IMR-90 (cell line): ENCODE measurements at places on chromosomes 5 and 9. TPM values are rescaled to one million over a fixed set of nuclear protein-coding genes. Genes with fewer than 3 reads are reported as not detected.

DNA sequence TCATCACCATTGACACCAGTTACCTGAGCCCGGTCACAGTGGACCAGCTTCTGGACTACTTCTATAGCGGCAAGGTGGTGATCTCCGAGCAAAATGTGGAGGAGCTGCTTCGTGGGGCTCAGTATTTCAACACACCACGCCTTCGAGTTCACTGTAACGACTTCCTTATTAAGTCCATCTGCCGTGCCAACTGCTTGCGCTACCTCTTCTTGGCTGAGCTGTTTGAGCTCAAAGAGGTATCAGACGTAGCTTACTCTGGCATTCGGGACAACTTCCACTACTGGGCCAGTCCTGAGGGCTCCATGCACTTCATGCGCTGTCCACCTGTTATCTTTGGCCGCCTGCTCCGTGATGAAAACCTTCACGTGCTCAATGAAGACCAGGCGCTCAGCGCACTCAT is 520 bp downstream of the CCIN start:
- H3K4me3 ChIP-seq: no peak overlapping the region
- no peaks in the 10 kb centered on the region for H3K36me3 ChIP-seq
- peaks cover 12% of the 10 kb centered on the region for H3K4me1 ChIP-seq
- no peak overlapping the region for H3K27ac ChIP-seq
- DNase-seq: no peak

- H3K4me3 ChIP-seq: no peak overlapping the region
- H3K4me1 ChIP-seq: peaks cover 7% of the 10 kb centered on the region; the same call in 1 of the 2 replicates
- no peaks in the 10 kb centered on the region for H3K36me3 ChIP-seq
- no peak for DNase-seq
- no peaks in the 10 kb centered on the region for H3K27me3 ChIP-seq
- H3K27ac ChIP-seq: no peak overlapping the region
Measured at GRCh38 chr5:110852053-110852452, 113.2 kb downstream of the SLC25A46 start.

Gene ZNF79
- polyA plus RNA-seq: 5.3 and 5.6 TPM in 2 replicates

GRCh38 chr5:85428426-85428934 is 1043.8 kb upstream of the EDIL3 start:
- H3K27ac ChIP-seq: no peak overlapping the region
- H3K4me1 ChIP-seq: no peaks in the 10 kb centered on the region
- DNase-seq: no peak
- no peaks in the 10 kb centered on the region for H3K27me3 ChIP-seq

DNA sequence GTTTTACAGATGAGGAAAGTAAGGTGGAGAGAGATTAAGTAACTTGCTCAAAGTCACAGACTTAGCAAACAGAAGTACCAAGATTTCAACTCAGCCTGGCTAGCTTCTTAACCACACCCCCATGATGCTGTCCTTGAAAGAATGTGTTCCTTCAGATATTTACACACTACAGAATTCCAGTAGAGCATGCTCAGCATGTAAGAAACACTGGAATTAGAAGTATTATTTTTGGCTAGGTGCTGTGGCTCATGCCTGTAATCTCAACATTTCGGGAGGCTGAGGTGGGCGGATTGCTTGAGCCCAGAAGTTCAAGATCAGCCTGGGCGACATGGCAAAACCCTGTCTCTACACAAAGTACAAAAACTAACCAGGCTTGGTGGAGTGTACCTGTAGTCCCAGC is 142.4 kb downstream of the EDIL3 start:
- no peaks in the 10 kb centered on the region for H3K27me3 ChIP-seq
- H3K36me3 ChIP-seq: no peaks in the 10 kb centered on the region
- H3K27ac ChIP-seq: peak overlapping the region; percentile 68
- no peak overlapping the region for H3K4me3 ChIP-seq

- H3K36me3 ChIP-seq: no peaks in the 10 kb centered on the region
- no peaks in the 10 kb centered on the region for H3K4me1 ChIP-seq
- no peak overlapping the region for H3K27ac ChIP-seq
Measured at GRCh38 chr9:19924080-19924479, 135.2 kb upstream of the SLC24A2 start.

Gene MLLT3
- 10.0 and 10.4 TPM in 2 replicates for polyA plus RNA-seq

DNA sequence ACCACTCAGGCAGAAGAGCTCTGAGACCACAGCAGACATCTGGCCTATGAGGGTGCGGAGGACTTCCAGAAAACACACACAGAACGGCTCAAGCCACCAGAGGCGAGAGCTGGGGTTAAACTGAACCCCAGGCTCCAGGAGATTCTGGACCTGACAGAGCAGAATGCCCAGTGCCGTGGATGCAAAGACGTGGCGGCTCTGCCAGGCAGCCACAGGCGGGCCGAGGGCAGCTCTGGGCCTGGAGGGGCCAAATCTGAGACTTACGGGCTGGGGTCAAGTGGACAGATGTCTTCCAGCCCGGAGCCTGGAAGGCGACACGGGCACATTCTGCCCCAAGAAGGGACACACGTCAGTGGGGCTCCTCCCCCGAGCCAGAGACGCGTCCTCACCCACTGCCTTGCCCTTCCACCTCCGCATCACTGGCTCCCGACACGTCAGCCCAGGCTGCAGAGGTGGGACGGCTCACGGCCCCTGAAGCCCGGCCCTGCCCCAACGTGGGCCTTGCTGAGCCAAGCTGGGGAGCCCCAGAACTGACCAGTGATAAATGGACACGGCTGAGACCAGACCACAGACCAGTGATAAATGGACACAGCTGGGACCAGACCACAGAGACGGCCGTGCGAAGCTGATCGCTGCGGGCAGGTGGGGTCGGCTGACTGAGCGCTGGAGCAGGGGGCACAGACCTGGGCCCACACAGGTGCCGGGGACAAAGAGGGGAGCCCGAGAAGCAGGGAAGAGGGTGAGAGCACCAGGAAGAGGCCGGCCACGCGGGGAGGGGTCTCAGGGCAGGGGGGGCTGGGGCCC is 40.9 kb upstream of the NSMF start:
- no peak overlapping the region for H3K27ac ChIP-seq
- no peaks in the 10 kb centered on the region for H3K36me3 ChIP-seq
- no peak overlapping the region for H3K4me3 ChIP-seq
- DNase-seq: no peak
- H3K27me3 ChIP-seq: peaks cover 2% of the 10 kb centered on the region; the same call in 1 of the 2 replicates

DNA sequence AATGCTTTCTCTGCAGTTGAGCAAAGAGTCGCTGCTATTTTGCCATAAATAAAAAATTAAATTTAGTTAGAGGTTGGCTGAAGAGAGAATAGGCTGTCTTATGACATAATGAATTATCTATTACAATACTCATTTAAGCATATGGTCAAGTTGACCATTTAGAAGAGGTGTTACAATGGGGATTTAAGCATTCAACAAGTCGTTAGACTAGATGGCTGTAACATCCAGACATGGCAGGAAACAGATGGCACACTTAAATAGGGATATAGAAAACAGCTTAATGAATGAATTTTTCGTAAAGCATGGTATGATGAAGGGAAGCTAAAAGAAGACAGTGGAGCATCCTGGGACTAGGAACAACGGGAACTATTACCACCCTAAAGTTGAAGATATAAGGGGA is 160.3 kb upstream of the PTPRD start:
- H3K4me1 ChIP-seq: no peaks in the 10 kb centered on the region
- H3K27ac ChIP-seq: no peak overlapping the region
- H3K27me3 ChIP-seq: no peaks in the 10 kb centered on the region
- DNase-seq: no peak

Gene GLRA1
- not detected in 2 replicates for polyA plus RNA-seq

Gene PLCXD3
- 0.01 and 0.02 TPM in 2 replicates for polyA plus RNA-seq

DNA sequence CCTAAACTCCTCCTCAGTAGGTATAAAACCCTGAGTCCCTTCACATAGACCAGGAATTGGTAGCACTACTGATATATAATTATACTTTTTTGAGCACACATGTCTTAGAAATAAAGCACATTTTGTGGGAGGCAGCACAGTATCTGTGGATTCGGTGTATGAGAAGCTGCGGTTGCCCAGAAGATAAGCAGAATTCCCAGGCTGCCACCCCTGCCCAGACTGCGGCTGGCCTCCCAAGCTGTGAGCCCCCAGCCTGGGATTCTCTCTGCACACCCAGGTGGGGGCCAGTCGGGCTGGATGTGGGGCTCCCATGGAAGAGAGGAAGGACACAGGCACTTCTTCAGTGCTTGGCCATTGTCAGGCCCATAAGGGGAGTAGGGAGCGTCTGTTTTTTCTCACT is 25.6 kb upstream of the ANGPTL2 start:
- DNase-seq: no peak
- no peak overlapping the region for H3K27ac ChIP-seq
- peaks cover 2% of the 10 kb centered on the region; the same call in 1 of the 2 replicates for H3K4me1 ChIP-seq
- H3K27me3 ChIP-seq: no peaks in the 10 kb centered on the region
- no peaks in the 10 kb centered on the region for H3K36me3 ChIP-seq

DNA sequence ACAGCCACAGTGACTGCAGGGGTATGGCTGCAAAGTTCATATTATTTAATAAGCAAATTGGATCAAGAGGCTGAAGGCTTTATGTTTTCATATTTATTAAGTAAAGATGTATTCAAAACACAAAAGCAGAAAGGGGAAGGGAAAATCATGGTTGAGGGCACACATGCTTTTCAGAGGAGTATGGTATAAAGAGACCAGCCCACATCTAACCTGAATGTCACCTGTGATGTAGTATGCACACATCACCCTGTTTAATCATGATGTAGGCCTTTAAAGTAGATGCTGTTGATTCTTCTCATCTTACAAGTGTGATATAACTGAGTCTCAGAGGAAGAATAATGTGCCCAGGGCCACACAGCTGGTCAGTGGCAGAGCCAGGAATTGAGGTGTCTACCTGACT is 211.8 kb downstream of the DCP2 start:
- no peaks in the 10 kb centered on the region for H3K27me3 ChIP-seq
- DNase-seq: no peak
- no peak overlapping the region for H3K27ac ChIP-seq
- H3K4me1 ChIP-seq: peaks cover 2% of the 10 kb centered on the region; the same call in 1 of the 2 replicates
- H3K36me3 ChIP-seq: peaks cover 2% of the 10 kb centered on the region; the same call in 1 of the 2 replicates

Gene SSBP2
- 35.0 and 38.4 TPM in 2 replicates for polyA plus RNA-seq

Gene PCDHGA1
- 0.86 and 0.92 TPM in 2 replicates for polyA plus RNA-seq

Gene LHX3
- polyA plus RNA-seq: not detected in 2 replicates

GRCh38 chr9:89388084-89388867 is 70.0 kb downstream of the SECISBP2 start:
- H3K4me3 ChIP-seq: no peak overlapping the region
- peak; percentile 82 for DNase-seq

GRCh38 chr9:135520916-135521607 is at the start of gene LCN1:
TSS of gene LCN1 (plus strand) at chr9:135521440. CDS start at chr9:135521498, 58 bp downstream.
- no peak within 1 kb of the TSS for H3K27ac ChIP-seq
- peaks cover 3% of the 10 kb centered on the region; the same call in 1 of the 2 replicates for H3K27me3 ChIP-seq
- H3K36me3 ChIP-seq: no peaks in the 10 kb centered on the region
- DNase-seq: no peak
- H3K4me1 ChIP-seq: no peaks in the 10 kb centered on the region

GRCh38 chr5:173075137-173075843 is 19.1 kb downstream of the CREBRF start:
- no peaks in the 10 kb centered on the region for H3K4me1 ChIP-seq
- no peak overlapping the region for H3K4me3 ChIP-seq
- no peaks in the 10 kb centered on the region for H3K27me3 ChIP-seq
- no peaks in the 10 kb centered on the region for H3K36me3 ChIP-seq
- H3K27ac ChIP-seq: no peak overlapping the region

- no peak for DNase-seq
- no peaks in the 10 kb centered on the region for H3K27me3 ChIP-seq
- H3K4me3 ChIP-seq: no peak overlapping the region
- peaks cover 29% of the 10 kb centered on the region for H3K4me1 ChIP-seq
Measured at GRCh38 chr9:134341306-134341705, 15.1 kb downstream of the RXRA start.

DNA sequence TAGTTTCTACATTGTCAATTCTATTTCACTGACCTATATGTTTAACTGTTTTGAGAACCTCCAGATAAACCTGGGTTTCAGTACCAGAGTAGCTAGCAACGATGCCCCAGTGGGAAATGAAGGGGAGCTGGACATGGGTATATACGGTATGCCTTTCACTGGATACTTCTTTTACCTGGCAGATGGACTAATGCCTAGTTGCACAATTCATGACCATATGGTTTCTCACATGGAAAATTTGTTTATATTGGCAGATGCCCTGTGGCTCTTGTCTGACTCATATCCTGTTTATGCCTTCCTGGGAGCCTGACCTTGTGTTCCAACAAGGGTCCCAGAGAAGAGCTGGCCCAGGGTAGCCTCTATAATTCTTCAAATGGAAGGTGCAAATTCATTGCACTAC is 144.1 kb downstream of the MAT2B start:
- no peak overlapping the region for H3K4me3 ChIP-seq
- DNase-seq: peak; percentile 62
- no peaks in the 10 kb centered on the region for H3K27me3 ChIP-seq
- H3K36me3 ChIP-seq: no peaks in the 10 kb centered on the region
- H3K4me1 ChIP-seq: peaks cover 1% of the 10 kb centered on the region; the same call in 1 of the 2 replicates

- H3K4me3 ChIP-seq: peak overlapping the region; percentile 14
- H3K27ac ChIP-seq: peak overlapping the region; percentile 90
- DNase-seq: no peak
Measured at GRCh38 chr5:139668064-139668880, 20.1 kb downstream of the CXXC5 start.

Gene PCDHGA7
- 3.1 and 3.2 TPM in 2 replicates for polyA plus RNA-seq

Gene INSYN2B
- polyA plus RNA-seq: 9.1 TPM in 2 replicates

Gene C5orf52
- polyA plus RNA-seq: not detected in 2 replicates

Gene CMYA5
- polyA plus RNA-seq: 0.39 and 0.60 TPM in 2 replicates

- H3K36me3 ChIP-seq: no peaks in the 10 kb centered on the region
- H3K4me3 ChIP-seq: no peak overlapping the region
- H3K27ac ChIP-seq: no peak overlapping the region
- peaks cover 28% of the 10 kb centered on the region for H3K4me1 ChIP-seq
- no peak for DNase-seq
Measured at GRCh38 chr5:119330367-119331183, 25.2 kb upstream of the TNFAIP8 start.

- no peak overlapping the region for H3K4me3 ChIP-seq
- DNase-seq: peak; percentile 47
- no peaks in the 10 kb centered on the region for H3K27me3 ChIP-seq
Measured at GRCh38 chr5:120326651-120327050, 137.4 kb upstream of the PRR16 start.

GRCh38 chr9:134778156-134778555 is 102.5 kb upstream of the FCN2 start:
- H3K27me3 ChIP-seq: no peaks in the 10 kb centered on the region
- peaks cover 44% of the 10 kb centered on the region for H3K4me1 ChIP-seq
- no peak overlapping the region for H3K4me3 ChIP-seq
- peaks cover 86% of the 10 kb centered on the region for H3K36me3 ChIP-seq

DNA sequence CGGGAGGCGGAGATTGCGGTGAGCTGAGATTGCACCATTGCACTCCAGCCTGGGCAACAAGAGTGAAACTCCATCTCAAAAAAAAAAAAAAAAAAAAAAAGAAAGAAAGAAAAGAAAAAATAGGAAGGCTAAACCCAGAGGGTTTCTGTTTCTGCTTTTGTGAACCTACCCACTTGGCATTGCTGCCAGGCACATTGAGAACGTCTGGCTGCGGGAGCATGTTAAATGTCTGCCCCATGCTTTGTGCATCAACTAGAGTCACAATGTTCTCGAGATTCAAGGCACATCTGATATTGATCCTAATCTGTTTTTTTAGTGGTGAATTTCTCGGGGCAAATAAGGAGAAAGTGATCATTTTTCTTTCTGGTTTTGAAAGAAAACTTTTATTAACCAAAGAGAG is 2.8 kb downstream of the SLC25A25 start:
- H3K36me3 ChIP-seq: no peaks in the 10 kb centered on the region
- H3K4me3 ChIP-seq: no peak overlapping the region
- no peak overlapping the region; the same call in 1 of the 2 replicates for H3K27ac ChIP-seq
- no peaks in the 10 kb centered on the region for H3K27me3 ChIP-seq
- H3K4me1 ChIP-seq: peaks cover 23% of the 10 kb centered on the region

GRCh38 chr9:125655066-125655633 is 51.9 kb downstream of the MAPKAP1 start:
- no peak overlapping the region for H3K4me3 ChIP-seq
- no peak for DNase-seq
- H3K36me3 ChIP-seq: peaks cover 6% of the 10 kb centered on the region
- H3K4me1 ChIP-seq: peaks cover 10% of the 10 kb centered on the region
- no peak overlapping the region for H3K27ac ChIP-seq
